ENCODE measurements at places on chromosomes 2 and 18.

DNA sequence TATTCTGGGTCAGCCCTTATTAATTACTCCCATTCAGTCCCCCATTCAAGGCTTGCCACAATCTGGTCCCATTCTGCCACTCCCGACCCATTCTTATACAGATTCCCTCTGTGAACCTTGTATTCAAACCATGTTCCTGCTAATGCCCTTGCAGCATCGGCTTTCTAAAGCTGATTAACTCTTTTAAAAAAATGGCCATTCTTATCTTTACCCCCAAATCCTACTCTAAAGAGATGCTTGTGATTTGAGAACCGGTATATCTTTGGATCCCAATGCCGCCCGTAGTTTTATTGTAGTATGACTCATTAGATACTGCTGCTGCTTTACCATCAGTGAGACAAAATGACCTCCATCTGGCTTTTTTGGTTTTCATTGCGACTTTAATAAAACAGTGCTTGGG is 72.2 kb downstream of the XRCC5 start:
- no peak for DNase-seq
- H3K27ac ChIP-seq = no peak overlapping the region
- no peaks in the 10 kb centered on the region for H3K4me1 ChIP-seq
- H3K36me3 ChIP-seq = no peaks in the 10 kb centered on the region
- no peaks in the 10 kb centered on the region for H3K27me3 ChIP-seq
- no peak overlapping the region for H3K4me3 ChIP-seq

- no peaks in the 10 kb centered on the region for H3K27me3 ChIP-seq
- H3K27ac ChIP-seq = peak overlapping the region; percentile 93
- peaks cover 5% of the 10 kb centered on the region for H3K4me1 ChIP-seq
These were observed 511 bp upstream of the TP53I3 start for GRCh38 chr2:24085200-24085489.

DNA sequence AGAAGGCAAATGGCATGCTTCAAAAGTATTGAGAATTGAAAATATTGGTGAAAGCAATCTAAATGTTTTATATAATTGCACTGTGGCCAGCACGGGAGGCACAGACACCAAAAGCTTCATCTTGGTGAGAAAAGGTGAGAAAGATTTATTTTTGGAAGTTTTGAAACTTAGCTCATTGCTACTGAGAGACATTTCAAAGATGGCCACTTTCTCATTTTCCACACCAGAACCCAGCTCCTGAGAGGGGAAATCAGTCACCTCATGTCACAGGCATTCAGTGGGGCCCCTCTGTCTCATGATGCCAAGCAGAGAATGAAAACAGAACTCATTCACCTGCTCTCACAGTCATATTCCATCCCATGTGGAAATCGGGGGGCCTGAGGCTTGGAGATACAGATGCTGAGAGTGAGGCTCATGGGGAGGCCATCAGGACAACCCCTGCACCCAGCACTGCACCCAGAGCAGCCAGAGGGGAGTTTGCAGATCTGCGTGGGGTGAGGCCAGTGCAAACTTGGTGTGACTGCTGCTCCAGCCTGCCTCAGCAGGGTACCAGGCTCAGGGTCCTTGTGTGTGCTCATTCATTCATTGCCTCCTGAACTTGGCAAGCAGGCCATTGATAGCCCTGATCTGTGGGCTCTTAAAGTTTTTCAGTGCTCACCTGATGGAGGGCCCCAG is 31.4 kb downstream of the IL18R1 start:
- DNase-seq = no peak
- H3K27ac ChIP-seq = no peak overlapping the region
- no peak overlapping the region for H3K4me3 ChIP-seq
- H3K27me3 ChIP-seq = no peaks in the 10 kb centered on the region

GRCh38 chr2:156003780-156004179 is 328.7 kb downstream of the NR4A2 start:
- no peak for DNase-seq
- H3K4me3 ChIP-seq = no peak overlapping the region
- no peaks in the 10 kb centered on the region for H3K36me3 ChIP-seq
- no peaks in the 10 kb centered on the region for H3K27me3 ChIP-seq
- H3K4me1 ChIP-seq = no peaks in the 10 kb centered on the region

- H3K36me3 ChIP-seq = no peaks in the 10 kb centered on the region
- no peak overlapping the region for H3K27ac ChIP-seq
- no peak overlapping the region for H3K4me3 ChIP-seq
- no peaks in the 10 kb centered on the region for H3K27me3 ChIP-seq
These were observed 45.5 kb downstream of the CNGA3 start for GRCh38 chr2:98391581-98392270.

- H3K36me3 ChIP-seq = no peaks in the 10 kb centered on the region
- no peak overlapping the region for H3K4me3 ChIP-seq
- no peak for DNase-seq
- no peak overlapping the region for H3K27ac ChIP-seq
These were observed 12.9 kb upstream of the GAL3ST2 start for GRCh38 chr2:241763551-241764274.

DNA sequence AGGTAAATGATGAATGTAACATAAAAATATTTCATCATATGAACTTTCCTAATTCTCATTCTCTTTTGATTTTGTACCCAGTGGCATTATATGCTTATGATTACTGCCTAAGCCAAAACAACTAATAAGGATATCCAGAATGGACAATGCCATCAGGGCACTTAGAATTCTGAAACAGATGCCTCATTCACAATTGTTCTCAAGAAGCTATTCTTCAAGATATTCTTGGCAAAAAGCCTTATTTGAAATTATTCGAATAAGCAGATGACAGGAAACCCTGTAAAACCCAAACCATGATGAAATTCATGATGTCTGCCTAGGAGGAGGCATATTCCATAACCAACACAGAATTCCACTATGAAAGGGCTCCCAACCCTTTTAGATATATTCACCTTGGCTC is 353.2 kb upstream of the TRIB2 start:
- H3K4me1 ChIP-seq = no peaks in the 10 kb centered on the region
- H3K27ac ChIP-seq = peak overlapping the region; percentile 46
- no peak overlapping the region for H3K4me3 ChIP-seq
- no peaks in the 10 kb centered on the region for H3K27me3 ChIP-seq
- DNase-seq = no peak
- no peaks in the 10 kb centered on the region for H3K36me3 ChIP-seq

GRCh38 chr2:85088921-85089320 is 44.3 kb upstream of the TCF7L1 start:
- no peaks in the 10 kb centered on the region for H3K36me3 ChIP-seq
- H3K27me3 ChIP-seq = no peaks in the 10 kb centered on the region
- no peak for DNase-seq
- H3K27ac ChIP-seq = no peak overlapping the region
- no peak overlapping the region for H3K4me3 ChIP-seq
- H3K4me1 ChIP-seq = no peaks in the 10 kb centered on the region

- H3K36me3 ChIP-seq = no peaks in the 10 kb centered on the region
- peak overlapping the region; percentile 98 for H3K4me3 ChIP-seq
- H3K27ac ChIP-seq = peak overlapping the region; percentile 98
- DNase-seq = no peak
- no peaks in the 10 kb centered on the region for H3K27me3 ChIP-seq
These were observed 6.7 kb downstream of the CRIM1 start for GRCh38 chr2:36362291-36362690.

DNA sequence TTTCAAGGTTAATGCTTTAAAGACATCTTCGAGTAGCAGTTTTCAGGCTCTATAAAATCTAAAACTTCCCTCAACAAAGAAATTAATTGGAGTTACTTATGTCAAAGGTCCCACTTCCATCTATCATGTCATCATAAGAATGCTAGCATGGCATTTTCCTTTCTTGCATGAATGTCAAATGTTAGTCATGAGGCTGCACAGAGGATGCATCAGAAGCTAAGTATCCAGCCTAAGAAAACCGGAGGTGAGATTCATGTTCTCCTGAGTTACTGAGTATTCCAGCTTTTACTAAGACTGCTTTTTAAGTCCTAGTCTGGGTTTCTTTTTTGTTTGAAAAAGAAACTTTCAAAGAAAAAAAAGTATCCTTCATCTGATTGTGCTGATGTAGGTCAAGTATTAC is 130.6 kb upstream of the CDH19 start:
- no peak for DNase-seq
- H3K4me1 ChIP-seq = peaks cover 2% of the 10 kb centered on the region
- no peaks in the 10 kb centered on the region for H3K27me3 ChIP-seq

DNA sequence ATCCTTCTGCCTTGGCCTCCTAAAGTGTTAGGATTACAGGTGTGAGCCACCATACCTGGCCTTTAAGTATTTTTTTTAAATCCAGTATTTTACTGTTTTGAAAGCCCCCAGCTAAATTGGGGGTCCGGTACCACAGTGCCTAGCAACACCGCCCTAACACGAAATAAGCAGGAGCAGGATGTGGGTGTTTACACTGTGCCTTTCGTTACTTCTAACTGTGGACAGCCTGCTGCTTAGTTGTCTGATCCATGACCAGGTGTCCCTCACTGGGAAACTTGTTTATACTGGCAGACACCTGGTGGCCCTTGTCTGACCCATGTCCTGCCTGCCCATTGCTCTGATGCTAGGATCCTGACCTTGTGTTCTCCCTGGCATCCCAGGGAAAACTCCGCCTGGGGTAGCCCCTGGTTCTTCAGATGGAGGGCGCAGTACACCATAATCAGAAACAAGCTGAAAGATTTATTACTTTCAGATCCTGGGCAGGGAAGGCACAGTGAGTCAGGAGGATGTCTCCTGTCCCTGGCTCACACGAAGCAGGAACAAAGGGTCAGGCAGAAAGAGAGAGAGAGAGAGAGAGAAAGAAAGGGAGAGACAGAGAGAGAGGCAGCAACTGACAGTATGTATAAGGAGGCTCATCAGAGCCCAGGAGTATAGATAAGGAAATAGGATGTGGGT is 55.7 kb downstream of the NCAPH start:
- no peak overlapping the region for H3K4me3 ChIP-seq
- no peaks in the 10 kb centered on the region for H3K27me3 ChIP-seq
- H3K4me1 ChIP-seq = no peaks in the 10 kb centered on the region
- no peak overlapping the region for H3K27ac ChIP-seq

GRCh38 chr2:55114082-55114481 is 63.8 kb upstream of the RTN4 start:
- H3K4me1 ChIP-seq = no peaks in the 10 kb centered on the region
- H3K4me3 ChIP-seq = no peak overlapping the region

GRCh38 chr2:179446476-179447141 is 182.0 kb upstream of the SESTD1 start:
- H3K4me3 ChIP-seq = no peak overlapping the region
- no peak for DNase-seq
- H3K36me3 ChIP-seq = no peaks in the 10 kb centered on the region

GRCh38 chr2:226797289-226797988 is 2.2 kb downstream of the IRS1 start:
- H3K36me3 ChIP-seq = no peaks in the 10 kb centered on the region
- no peaks in the 10 kb centered on the region for H3K27me3 ChIP-seq
- peaks cover 2% of the 10 kb centered on the region for H3K4me1 ChIP-seq
- H3K4me3 ChIP-seq = peak overlapping the region; percentile 88
- peak; percentile 33 for DNase-seq
- peak overlapping the region; percentile 95 for H3K27ac ChIP-seq

DNA sequence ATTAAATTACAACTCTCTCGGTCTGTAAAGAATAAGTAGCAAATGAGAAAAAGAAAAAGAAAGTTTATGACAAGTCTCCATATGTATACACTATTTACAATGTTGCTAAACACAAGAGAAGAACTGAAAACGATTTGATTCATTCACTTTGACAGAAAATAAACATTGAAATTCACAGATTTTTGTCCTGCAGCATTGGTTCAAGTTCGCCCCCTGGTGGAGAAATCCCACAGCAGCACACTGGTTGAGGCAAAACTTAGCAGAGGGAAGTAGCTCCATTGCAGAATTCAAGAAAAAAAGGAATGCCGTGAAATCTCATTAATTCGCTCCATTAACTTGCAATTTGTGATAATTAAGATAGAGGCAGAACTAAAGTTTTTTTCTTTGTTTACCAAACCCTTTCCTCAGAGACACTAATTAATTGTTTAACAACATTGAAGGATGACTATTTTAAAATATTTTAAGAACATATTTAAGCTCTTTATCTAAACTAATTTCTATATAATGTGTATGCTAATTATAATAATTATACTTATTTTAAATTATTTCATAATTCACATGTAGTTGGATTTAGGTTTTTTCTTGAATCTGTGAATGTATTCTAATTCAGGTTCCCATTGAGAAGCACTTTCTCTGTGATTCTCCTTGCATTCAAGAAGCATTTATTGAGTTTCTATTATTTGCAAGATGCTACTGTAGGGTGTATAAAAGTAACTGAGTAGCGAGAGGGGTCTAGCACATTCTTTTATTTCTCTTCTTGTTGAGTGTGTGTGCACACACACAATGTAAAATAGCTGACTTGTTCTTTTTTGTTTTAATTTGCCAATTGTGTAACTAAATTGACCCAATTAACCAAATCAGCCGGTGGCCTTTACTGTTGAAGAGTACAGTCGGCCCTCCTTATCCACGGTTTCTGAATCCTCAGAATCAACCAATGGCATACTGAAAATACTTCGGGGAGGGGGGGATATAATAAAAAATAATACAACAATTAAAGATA is 74.1 kb downstream of the COL4A3 start:
- no peak overlapping the region for H3K27ac ChIP-seq
- H3K4me1 ChIP-seq = no peaks in the 10 kb centered on the region
- no peaks in the 10 kb centered on the region for H3K36me3 ChIP-seq
- no peaks in the 10 kb centered on the region for H3K27me3 ChIP-seq
- peak; percentile 61 for DNase-seq
- H3K4me3 ChIP-seq = no peak overlapping the region

- H3K4me3 ChIP-seq = no peak overlapping the region
- no peaks in the 10 kb centered on the region for H3K36me3 ChIP-seq
- no peaks in the 10 kb centered on the region for H3K27me3 ChIP-seq
- H3K4me1 ChIP-seq = no peaks in the 10 kb centered on the region
These were observed 275.7 kb upstream of the SPRED2 start for GRCh38 chr2:65708086-65708485.

DNA sequence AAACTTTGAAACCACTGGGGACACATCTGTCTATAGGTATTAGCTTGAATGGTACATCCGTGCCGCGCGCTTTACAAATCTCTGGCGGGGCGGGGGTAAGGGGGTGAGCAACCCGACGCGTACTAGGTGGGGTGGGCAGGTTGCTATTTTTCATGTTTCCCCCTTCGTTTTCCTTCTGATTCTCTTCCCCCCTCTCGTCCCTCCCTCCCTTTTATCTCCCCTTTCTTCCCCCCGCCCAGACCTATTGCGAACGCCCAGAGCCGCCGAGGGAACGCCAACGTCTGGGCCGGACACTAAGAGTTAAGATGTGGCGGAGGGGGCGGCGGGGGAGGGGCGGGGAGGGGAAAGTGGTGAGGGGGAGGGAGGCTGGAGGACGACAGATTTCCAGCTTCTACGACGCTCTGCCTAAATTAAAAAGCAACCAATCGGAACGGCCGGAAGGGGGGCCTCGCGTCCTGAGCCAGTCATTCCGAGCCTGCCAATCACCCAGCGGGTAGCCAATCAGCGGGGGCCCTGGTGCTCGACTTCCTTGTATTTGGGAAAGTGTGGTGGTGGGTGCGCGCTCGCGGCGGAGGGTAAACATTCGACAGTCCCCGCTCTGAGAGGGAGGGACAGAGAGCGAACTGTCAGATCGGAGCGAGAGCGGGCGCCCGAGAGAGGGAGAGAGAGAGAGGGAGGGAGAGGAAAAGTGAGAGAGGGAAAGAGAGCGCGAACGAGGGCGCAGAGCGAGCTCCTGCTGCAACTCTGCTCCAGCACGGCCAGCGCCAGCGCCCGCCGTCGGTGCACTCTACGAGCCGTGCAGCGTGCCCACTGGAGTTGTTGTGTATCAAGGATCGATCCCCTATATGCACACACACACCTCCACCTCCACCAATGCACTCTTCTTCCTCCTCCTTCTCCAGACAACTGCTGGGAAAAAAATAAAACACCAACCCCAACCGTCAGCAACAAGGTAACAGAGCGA is at the start of gene POU3F3:
POU3F3 (plus strand) TSS at position 582 of the 964 bp plus-strand sequence. CDS start 1,396 bp downstream, outside the sequence.
- H3K27ac ChIP-seq = peak within 1 kb of the TSS; percentile 66
- H3K36me3 ChIP-seq = no peaks in the 10 kb centered on the region
- peak within 1 kb of the TSS; percentile 46 for H3K4me3 ChIP-seq
- peak; percentile 60 for DNase-seq
- H3K27me3 ChIP-seq = peaks cover 87% of the 10 kb centered on the region
- H3K4me1 ChIP-seq = peaks cover 7% of the 10 kb centered on the region
